ENCODE measurements at places on chromosomes 11 and 22.
A peak's percentile ranks its signal among the peaks of the same experiment; 100 is the strongest.

DNA sequence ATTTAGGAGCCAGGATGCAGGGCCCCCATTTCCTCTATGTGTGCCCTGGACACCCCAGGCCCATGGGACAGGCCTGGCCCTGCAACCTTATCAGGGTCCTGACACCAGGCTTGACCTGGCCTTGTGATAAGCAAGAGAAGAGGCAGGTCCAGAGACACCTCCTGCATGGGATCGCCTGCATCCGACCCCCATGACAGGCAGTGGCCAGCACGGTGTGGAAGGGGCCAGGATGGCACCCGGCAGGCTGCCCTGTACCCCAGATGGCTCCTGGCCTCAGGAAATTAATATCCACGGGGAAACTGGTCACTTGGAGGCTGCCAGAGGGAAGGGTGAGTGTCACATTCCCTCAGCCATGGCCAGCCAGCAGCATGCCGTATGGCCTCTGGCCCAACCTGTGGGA, 6.8 kb downstream of the KRTAP5-9 start:
- no peak for DNase-seq

GRCh38 chr22:25072406-25072805, 119.9 kb downstream of the KIAA1671 start:
- no peak for DNase-seq

- no peak for DNase-seq
Observed at GRCh38 chr22:47002692-47003091, 240.2 kb downstream of the TBC1D22A start.

DNA sequence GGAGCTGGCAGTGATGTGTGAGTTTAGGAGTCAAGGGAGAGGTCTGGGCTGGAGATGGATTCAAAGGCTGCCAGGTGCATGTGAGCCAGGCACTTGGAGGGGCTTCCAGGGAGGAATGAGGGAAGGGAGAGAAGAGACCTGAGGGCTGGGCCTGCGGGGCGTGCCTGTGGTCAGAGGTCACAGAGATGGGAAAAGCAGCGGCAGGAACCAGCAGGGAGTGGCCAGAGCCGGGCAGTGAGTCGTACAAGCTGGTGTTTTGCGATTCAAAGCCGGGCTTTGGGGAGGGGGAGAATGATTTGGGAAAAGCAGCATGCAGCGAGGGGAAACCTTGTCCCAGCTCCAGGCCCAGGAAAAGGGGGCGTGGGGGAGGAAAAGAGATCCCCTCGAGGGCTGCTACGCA, 96.9 kb upstream of the RTL6 start:
- no peak for DNase-seq

GRCh38 chr11:122309262-122309925, 193.4 kb upstream of the BLID start:
- peak; percentile 11 for DNase-seq

GRCh38 chr11:72826942-72827480, 12.8 kb downstream of the ATG16L2 start:
- no peak for DNase-seq

- no peak for DNase-seq
Observed at GRCh38 chr11:77909277-77909676, 85.2 kb downstream of the INTS4 start.

GRCh38 chr11:77636731-77637344, 756 bp downstream of the CLNS1A start:
- no peak for DNase-seq

GRCh38 chr11:45093761-45094455, 52.5 kb upstream of the PRDM11 start:
- no peak for DNase-seq

- no peak for DNase-seq
Observed at GRCh38 chr11:63491240-63491587, 247 bp upstream of the PLAAT5 start.

DNA sequence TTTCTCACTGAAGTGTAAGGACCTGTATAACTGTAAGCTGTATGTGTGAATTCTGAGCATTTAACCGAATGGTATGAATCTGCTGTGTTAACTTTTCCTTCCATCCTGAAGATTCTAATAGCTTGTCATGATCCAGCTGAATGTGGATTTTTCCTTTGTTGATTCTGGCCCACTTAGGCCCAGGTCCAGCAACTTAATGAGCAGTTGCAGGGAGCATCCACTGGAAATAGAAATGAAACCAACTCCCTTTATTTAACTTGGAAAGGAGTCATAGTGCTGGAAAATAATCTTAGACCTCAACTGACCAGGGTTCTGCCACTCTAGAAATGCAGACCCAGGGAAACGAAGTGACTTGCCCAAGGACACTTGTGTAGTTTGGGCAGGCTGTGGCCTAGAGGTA, 142.3 kb upstream of the MTNR1B start:
- DNase-seq, result no peak

GRCh38 chr11:8103909-8104308, 22.9 kb downstream of the TUB start:
- no peak for DNase-seq

GRCh38 chr22:43750751-43751150, 61.4 kb downstream of the EFCAB6 start:
- no peak for DNase-seq

- no peak for DNase-seq
Observed at GRCh38 chr11:86214710-86215109, 29.8 kb upstream of the EED start.

GRCh38 chr22:19317865-19318264, 26.3 kb upstream of the CLTCL1 start:
- no peak for DNase-seq

DNA sequence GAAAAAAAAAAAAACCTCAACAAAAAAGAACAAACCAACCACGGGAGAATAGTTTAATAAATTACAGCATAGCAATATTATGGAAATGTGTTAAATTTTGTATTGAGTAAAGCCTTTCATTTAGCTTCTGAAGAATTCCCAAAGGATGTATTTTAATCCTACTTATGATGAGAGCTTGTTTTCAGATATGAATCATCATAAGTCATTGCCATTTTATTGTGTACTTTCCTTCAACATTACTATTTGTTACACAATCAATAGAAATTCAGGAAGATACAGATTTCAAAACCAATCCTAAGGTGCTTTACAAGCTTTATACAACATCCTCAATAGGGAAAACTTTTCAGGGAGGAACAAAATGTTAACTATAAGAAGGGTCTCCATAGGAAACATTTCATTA, 200.6 kb upstream of the CTSC start:
- DNase-seq, result no peak

- DNase-seq, result no peak
Observed at GRCh38 chr11:86692317-86692716, 19.9 kb upstream of the ME3 start.

DNA sequence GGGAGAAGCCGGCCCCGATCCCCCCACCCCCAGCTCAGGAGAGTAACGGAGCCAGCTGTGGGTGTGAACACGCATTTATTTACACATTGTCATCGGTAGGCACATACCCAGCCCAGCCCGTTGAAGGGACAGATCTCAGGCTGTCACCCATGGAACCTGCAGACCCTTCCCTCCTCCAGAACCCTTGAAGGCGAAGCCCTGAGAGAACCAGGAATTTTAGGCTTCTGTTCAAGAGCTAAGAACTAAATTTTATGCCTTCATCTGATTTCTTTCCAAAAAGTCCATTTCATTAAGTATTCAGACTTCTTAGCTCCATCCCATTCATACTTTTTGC, 379 bp upstream of the BRMS1 start:
- peak; percentile 74 for DNase-seq

GRCh38 chr22:38728871-38729796, 23.4 kb downstream of the GTPBP1 start:
- DNase-seq, result no peak

DNA sequence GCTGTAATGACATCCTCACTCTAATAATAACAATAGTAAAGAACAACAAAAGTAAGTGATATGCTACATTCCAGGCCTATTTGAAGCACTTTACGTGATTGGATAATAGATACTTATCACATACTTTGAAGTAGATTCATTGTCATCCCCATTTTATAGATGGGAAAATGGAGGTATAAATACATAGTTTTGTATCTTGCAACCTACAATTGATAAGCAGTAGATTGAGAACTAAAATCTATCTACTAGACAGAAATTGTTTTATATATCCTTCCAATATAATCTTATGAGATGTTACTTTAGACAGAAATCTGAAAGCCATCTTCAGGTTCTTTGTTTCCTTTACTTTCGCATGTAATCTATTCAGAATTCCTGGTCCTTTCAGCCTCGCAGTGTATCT, 104.6 kb upstream of the CD44 start:
- DNase-seq, result no peak

- DNase-seq, result no peak
Observed at GRCh38 chr11:96167787-96168186, 175.2 kb downstream of the MAML2 start.

GRCh38 chr22:47300698-47301405, 538.4 kb downstream of the TBC1D22A start:
- DNase-seq, result no peak

DNA sequence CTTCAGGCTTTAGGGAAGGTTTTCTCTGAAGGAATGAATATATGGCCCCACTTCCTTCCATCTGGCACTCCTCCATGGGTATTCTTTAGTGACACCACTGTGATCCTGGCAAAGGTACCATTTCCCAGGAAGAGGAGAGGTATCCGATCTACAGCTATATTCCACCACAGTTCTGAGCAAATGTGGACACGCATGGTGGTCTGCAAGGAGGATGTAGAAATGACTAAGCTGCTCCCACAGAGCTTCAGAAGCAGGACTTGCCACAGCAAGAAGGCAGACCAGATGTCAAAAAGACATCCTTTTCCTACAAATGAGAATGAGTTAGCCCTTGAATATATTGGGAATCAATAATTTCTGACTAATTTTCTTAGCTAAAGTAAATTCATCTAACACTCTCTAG, 45.5 kb downstream of the ARFGAP2 start:
- no peak for DNase-seq

- DNase-seq, result no peak
Observed at GRCh38 chr11:1969035-1969434, 21.9 kb downstream of the MRPL23 start.

DNA sequence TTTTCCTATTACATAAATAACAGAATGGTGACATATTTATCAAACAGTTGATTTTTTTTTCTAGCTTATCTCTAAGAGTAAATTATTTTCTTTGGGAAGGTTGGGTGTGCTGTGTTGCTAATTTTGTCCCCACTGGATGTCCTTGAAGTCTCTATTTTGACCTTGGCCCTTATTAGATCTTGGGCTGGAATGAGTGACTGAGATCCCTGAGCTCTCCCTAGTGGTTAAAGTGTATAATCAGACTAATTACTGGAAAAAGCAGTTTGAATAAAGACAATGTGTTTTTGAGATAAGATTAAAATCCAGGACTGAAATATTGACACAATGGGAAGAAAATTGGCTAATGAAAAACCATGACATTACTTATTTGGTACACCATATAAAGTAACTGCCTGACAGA, 56.1 kb downstream of the AASDHPPT start:
- DNase-seq, result no peak

DNA sequence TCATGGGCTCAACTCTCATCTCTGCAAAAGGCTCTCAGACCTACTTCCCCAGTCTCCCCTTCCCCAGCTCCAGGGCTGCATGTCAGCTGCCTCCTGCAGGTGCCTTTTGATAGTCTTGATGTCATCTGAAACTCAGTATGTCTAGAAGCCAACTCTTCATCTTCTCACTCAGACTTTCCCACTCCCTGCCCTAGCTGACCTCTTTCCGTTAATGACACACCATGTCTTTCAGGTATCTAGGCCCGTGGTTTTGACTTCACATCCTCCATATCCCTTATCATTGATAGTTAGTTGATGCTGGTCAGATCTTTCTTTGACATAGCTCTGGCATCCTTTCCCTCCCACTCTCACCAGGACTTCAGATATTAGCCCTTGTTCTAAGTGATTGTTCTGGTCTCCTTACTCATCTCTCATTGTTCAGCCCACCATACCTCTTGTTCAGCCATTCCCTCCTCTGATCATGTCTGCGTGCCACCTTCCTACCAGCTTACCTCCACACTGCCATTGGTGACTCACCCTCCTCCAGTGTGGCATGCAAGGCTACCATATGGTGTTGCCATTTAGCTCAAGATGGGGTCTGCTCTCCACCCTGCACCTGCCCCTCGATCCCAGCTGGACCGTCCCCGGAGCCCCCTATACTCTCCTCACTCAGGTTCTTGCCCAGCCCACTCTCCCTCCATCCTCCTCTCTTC, 18.4 kb downstream of the TTC12 start:
- DNase-seq, result no peak

Measured in skin of body (tissue), 3 donors.